Cerebellar nuclear complex (tissue), 1 donor: ENCODE measurements at places on chromosomes 6 and 20.

- DNase-seq: no peak
Measured at GRCh38 chr6:107582086-107582485, 92.2 kb downstream of the SOBP start.

- no peak for DNase-seq
Measured at GRCh38 chr6:74932232-74932888, 273.5 kb downstream of the COL12A1 start.

GRCh38 chr6:30548375-30548774 lies 7.9 kb downstream of the GNL1 start:
- DNase-seq: no peak

DNA sequence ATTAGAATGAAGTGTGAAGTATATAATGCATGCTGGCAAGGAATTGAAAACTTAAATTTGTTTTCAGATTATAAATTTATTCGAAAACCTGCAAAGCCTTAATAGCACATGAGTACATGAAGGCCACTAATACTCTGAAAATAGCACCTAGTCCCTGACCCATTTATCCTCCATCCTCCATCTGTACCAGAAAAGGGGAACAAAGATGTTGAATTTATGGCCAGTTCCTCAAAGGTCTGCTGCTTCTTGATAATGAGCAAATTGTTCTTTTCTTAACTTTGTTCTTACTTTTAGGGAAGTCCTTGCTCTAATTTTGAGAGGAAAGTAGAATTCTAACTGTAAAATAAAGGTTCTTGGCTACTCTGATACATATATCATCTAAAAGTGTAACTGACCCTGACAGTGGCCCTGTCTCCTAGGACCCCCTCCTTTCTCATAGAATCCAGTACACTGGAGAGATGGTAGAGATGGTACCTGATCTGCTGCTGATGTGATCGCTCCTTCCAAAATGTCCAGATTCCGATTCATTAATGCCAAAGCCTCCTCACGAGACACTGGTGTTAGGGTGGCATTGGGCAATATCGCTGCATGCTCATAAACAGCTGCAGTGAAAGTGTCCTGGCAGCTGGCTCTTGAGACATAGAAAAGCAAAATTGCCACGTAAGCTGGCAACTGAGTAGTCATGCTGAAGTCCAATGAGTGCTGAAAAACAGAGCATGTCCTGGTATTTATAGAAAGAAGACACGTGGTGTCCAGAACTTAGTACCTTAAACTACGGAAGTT lies at the start of gene VNN1:
Gene VNN1, minus strand, starts transcription at position 704 of the 783 bp plus-strand sequence. Its CDS starts 20 bp downstream, at position 684.
- no peak for DNase-seq

DNA sequence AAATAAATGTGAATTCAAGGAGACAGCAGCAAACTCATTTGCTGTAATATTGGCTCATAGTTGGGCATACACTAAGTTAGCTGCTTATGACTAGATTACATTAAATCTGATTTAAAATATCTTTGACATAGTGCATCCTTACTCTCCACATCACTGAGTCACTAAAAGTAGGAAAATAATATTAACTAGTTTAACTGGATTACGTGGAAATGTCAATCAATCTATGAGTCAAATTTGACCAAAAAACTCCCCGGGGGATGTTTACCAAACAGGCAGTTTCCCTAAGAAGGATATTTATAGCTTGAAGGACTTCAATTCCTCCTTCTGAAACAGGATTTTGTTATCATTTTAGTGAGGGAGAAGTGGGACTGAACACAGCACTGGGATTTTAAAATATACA lies 366.5 kb downstream of the ESR1 start:
- DNase-seq: no peak

GRCh38 chr6:135854799-135855198 lies 3.3 kb downstream of the PDE7B start:
- no peak for DNase-seq

- no peak for DNase-seq
Measured at GRCh38 chr20:58162986-58163385, 65.5 kb downstream of the ANKRD60 start.

- no peak for DNase-seq
Measured at GRCh38 chr20:58416835-58417234, 27.8 kb downstream of the VAPB start.

DNA sequence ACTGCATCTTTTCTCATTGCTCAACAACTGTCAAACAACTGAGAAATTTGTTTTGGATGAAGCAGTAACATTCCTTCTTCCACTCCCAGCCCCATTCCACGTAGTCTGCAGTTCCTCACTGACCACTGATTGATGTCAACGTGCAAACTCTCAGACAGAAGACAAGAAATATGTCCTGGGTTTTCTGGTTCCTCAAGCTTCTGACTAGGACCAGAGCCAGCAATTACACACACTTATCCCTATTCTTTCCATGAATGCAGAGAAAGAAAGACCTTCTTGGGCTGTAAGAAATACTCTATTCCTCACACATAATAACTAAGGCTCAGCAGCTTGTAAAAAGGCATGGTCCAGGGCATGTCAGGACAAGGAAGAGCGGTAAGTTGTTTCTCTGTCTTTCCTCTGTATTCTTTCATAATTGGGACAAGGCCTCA lies 790.1 kb upstream of the SLC35B3 start:
- no peak for DNase-seq

GRCh38 chr6:12001706-12002435 lies 10.2 kb upstream of the HIVEP1 start:
- no peak for DNase-seq

GRCh38 chr6:161227004-161227960 lies 46.6 kb downstream of the AGPAT4 start:
- no peak for DNase-seq

DNA sequence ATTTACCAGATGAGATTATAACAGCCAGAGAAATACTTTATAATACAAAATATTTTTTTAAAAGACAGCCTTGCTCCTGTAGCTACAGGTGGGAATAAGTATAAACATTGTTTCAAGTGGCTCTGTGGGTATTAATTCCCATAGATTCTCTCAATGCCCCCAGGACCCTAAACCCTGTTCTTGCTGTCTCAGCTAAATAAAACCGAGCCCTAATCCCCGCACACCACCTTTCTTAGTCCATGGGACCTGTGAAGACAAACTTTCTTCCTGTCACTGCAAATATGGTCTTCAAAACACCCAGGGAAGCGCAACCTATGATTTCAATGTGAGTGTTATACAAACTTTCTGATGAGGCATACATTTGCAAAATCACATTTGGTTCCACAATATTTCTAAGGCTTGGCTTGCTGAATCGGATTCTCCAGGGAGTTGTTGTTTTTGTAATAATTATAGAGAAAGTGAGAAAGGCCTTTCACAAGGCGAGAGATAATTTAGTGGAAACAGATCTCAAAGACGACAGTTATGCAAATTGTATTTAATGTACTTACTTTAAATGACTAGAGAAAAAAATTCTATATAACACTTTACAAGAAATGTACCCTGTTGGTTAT lies 11.1 kb downstream of the SMLR1 start:
- DNase-seq: no peak

GRCh38 chr6:51265426-51265825 lies 446.8 kb downstream of the TFAP2B start:
- no peak for DNase-seq

DNA sequence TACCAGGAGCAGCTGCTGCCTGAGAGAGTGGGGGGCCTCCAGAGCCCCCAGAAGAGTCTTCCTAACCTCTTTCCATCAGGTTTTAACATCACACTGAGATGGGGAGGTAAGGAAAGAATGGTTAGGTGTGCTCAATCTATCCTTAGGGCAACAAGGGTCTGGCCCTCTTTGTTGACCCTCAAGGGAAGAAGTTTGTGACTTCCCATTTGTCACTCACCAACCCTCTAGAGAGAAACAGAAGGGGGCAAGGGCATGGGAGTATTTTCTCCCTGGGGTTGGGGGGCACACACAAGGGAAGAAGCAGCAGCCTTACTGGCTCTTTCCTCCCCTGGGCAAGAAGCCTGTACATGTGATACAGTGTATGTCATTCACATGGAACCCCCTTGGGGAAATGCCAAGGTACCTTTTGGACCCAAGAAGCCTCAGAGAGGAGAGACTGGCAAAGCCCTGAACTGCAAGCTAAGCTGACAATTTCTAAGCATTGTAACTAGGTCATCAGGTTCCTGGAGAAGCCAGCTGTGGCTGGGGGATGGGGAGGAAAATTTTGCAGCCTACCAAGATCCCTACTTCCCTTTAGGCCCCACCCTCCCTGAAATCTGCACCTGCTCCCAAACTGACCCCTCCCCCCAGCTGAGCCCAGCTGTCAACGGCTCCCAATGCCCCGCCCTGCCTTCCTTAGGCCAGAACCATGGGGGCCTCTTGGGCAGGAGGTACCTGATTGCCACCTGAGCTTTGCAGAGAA lies 14.5 kb downstream of the BCL2L1 start:
- DNase-seq: no peak

- DNase-seq: no peak
Measured at GRCh38 chr6:163438940-163439335, 24.4 kb downstream of the QKI start.

GRCh38 chr6:157677235-157677634 lies 145.8 kb upstream of the SNX9 start:
- DNase-seq: no peak

- DNase-seq: no peak
Measured at GRCh38 chr20:4546786-4547185, 174.9 kb upstream of the PRND start.

DNA sequence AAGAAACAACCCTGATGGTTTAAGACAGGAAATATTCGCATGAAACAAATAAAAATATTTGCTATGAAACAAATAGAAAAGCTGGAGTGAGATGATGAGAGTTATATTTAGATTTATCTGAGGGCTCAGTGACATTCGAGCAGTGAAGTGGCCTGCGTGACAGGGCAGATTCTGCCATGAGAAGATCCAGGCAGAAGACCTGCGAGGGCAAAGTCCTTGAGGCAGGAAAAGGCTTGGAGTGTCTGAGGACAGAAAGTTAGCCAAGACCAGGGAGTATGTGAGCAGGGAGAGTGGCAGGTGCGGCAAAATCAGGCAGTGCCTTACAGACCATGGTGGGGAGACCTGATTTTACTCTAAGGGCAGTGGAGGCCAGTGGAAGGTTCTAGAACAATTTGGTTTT lies 66.9 kb upstream of the RIN2 start:
- no peak for DNase-seq

GRCh38 chr6:10658910-10659698 lies 35.3 kb downstream of the C6orf52 start:
- DNase-seq: no peak

GRCh38 chr6:53095716-53096115 lies 30.5 kb downstream of the FBXO9 start:
- no peak for DNase-seq

DNA sequence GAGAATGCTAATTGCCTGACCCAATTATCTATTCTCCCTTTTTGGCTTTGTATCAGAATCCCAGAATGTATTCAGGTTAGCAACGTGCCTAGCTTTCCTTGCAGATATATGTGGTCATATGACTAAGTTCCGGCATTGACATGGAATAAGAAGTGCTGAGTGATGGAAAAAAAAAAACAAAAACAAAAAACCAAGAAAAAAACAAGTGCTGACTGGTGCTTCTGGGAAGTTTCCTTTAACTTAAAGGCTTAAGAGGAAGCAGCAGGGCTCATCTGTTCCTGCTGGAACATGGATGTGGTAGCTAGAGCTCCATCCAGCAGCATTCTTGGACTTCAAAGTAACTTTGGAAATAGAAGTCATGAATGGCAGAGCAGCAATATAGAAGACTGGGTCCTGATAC lies 10.4 kb upstream of the RPF2 start:
- DNase-seq: no peak

DNA sequence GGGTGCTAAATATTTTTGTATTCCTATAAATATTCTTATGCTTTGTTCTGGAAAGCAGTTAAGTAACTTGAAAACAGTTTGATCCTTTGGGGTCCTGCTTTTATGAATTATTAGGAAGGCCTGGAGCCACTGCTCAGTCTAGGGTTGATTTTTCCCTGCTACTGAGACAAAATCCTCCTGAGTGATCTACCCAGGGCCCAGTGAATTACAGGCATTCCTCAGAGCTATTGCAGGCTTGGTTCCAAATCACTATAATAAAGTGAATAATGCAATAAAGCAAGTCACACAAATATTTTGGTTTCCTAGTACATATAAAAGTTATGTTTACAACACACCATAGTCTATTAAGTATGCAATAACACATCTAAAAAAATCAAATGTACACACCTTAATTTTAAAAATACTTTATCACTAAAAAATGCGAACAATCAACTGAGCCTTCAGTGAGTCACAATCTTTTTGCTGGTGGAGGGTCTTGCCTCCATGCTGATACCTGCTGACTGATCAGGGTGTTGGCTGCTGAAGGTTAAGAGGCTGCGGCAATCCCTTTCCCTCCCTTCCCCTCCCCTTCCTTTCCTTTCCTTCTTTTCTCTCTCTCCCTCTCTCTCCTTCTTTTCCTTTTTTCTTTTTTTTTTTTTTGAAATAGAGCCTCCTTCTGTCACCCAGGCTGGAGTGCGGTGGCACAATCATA lies 43.0 kb downstream of the DNAAF9 start:
- DNase-seq: no peak

- no peak for DNase-seq
Measured at GRCh38 chr6:167512696-167513375, 187.9 kb downstream of the TTLL2 start.

DNA sequence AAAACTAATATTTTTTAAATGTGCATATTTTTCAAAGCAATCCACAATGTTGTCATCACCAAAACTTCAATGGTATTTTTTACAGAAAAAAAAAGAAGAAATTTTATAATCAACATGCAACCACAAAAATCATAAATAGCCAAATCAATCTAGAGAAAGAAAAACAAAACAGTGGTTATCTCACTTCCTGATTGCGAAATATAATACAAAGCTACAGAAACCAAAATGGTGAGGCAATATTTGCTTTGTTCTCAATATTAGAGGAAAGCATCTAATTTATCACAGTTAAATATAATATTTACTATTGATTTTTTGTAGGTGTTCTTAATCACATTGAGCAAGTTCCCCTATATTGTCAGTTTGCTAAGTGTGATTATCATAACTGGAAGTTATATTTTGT lies 720.7 kb upstream of the ADGRB3 start:
- no peak for DNase-seq

- DNase-seq: no peak
Measured at GRCh38 chr6:12324099-12324498, 33.9 kb downstream of the EDN1 start.

DNA sequence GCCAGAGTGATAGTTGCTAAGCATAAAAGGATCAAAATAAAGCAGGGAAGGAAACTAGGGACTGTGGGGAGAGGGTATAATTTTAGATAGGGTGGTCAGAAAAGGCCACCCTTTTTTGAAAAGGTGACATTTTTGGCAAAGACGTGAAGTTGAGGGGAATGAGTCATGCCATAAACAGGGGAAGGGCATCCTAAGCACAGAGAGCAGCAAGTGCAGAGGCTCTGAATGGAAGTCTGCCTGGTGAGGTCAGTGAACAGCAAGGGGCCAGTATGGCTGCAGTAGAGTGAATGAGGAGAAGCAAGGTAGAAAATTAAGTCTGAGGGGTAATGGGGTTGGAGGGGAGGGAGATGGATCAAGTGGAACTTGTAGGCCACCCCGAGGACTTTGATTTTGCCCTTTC lies 2.4 kb downstream of the KLC4 start:
- no peak for DNase-seq
